HuH-7.5 (cell line): ENCODE measurements at places on chromosomes 2 and 18.

GRCh38 chr2:98880266-98881152 lies 55.5 kb downstream of the CRACDL start:
- no peak for DNase-seq

GRCh38 chr18:23450022-23450421 lies 3.1 kb upstream of the RIOK3 start:
- no peak for DNase-seq

DNA sequence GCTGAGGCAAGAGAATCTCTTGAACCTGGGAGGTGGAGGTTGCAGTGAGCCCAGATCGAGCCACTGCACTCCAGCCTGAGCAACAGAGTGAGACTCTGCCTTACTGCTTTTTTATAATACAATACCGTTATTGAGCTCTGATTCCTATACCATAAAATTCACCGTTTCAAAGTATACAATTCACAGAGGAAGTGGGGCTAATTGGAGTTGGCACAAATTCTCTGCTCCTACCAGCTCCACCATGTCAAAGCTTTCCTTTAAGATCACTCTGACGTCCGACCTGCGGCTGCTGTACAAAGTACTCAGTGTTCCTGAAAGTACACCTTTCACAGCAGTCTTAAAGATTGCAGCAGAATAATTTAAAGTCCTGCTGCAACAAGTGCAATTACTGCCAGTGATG lies 29.6 kb upstream of the CYBRD1 start:
- DNase-seq, result no peak

DNA sequence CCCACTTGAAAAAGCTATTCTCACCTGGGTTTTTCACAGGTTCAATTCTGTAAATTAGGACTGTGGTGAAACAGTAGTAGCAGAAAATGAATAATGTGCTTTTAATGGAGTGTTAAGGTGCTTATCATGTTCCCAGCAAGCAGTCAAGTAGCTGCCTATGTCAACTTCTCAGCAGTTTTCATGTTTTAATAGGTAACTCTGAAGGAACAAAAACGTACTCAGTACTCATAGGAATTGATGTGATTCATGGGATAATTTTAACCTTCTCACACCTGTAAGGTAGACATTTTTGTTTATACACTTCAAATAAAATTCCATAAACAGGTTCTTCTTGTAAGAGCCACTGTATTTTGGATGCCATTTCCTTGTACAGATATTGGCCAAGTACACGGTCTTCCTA lies 801.6 kb downstream of the MBD2 start:
- DNase-seq, result no peak

- no peak for DNase-seq
These were observed 95.6 kb upstream of the LHCGR start for GRCh38 chr2:48851161-48851560.

DNA sequence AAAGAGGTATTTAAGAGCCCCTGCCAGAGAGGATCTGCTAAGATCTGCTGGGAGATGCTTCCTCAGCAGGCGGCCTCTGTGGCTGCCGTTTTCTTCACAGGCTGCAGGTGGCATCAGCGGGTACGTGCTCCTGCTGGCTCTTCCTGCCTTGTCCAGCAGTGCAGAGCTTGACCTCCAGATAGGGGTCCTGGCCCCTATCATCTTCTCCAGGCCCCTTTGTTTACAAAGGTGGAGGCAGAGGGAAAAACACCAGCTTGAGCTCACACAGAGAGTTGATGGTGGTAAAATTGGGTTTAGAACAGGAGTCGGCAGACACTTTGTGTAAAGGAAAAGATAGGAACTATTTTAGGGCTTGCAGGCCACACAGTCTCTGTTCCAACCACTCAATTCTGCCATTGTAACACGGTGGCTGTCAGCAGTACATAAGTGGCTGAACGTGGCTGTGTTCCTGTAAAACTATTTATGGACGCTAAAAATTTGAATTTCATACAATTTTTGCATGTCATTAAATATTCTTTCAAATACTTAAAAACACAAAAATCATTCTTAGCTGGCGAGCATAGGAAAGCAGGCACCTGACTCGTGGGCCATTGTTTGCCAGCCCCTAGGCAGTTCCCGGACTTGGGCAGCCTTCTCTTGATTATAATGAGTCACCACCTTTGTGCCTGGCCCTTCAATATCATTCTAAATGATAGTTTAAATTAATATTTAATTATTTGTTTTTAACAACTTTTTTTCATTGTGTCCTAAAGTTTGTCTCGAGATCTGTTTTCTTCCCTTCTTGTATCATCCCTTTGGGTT lies 98.2 kb upstream of the B3GNT7 start:
- peak; percentile 82 for DNase-seq

- DNase-seq, result no peak
These were observed 88.2 kb downstream of the MTCL1 start for GRCh38 chr18:8793445-8794155.

GRCh38 chr18:45106331-45106774 lies 425.7 kb downstream of the SETBP1 start:
- DNase-seq, result no peak

DNA sequence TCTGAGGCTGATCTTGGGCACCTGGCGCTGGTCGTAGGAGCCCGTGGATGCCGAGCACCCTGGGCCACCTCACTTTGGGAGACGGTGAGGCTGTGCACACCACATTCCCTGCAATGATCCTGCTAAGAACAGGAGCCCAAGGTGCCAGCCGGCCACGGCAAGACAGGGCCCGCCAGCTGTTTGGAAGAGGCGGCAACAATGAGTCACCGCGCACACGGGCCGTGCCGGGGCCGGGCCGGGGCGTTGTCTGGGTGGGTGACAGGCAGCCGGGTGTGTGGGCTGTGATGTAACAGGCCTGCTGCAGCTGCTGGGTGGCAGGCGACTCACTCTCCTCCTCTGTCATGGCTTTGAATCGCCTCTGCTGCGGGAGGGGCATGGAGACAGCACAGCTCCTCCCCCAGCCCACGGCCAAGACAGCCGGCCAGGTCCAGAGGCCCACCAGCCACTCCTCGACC lies 49.7 kb upstream of the ODC1 start:
- DNase-seq, result peak; percentile 62

DNA sequence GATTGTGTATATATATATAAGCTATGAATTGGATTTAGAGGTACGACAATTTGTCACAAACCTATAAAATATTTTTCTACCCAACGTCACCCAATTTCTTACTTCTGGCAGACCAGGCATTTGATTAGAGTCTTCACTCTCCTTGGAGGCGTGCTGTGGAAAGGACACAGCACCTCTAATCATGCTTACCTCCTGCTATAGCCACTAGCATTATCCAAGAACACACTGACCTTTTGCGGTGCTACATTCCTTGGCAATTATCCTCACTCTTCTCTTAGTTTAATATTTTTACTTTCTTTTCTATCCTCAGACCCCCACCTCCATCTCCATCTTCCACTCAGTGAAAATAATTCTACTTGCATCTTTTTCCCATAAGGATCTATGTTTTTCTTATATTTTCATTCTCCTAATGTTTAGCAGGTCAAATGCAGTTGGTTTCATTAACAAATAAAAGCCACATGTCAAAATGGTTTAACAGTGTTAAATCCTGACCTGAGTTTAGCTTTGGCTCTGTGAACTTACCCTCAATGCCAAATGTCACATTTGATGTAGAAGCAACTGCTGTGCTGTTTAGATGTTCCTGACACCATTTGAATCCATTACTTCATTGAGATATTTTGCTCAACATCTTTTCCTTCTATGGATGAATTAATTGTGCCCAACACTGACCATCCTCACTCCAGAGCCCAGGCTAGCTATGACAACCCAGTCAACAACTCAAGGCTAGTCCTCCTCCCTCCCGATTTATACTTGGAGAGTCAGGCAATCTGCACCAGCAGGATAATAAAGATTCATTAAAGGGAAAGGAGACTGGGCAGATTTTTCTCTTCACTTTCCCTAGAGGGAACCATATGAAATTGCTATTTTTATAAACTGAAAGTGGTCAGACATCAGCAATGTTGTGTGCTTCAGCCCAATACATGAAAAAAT lies 240.5 kb downstream of the MREG start:
- DNase-seq, result no peak

DNA sequence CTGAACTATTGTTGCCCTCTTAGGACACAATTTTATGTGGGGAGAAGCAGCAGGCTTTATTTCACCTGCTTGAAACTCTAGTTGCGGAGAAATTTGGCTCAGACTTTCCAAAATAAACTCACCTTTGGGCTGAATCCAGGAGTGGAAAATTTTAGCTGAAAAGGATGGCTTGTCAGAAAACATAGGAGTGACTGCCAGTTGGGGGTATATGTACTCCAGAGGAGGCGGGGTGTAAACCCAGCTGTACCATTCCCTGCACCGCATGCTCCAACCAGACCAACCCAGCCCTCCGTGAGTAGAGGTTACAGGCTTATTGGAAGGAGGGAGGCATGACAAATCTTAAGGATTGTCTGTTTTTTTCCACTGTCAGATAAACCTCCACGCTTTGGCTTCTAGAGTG lies 53.8 kb downstream of the PRKCE start:
- no peak for DNase-seq

DNA sequence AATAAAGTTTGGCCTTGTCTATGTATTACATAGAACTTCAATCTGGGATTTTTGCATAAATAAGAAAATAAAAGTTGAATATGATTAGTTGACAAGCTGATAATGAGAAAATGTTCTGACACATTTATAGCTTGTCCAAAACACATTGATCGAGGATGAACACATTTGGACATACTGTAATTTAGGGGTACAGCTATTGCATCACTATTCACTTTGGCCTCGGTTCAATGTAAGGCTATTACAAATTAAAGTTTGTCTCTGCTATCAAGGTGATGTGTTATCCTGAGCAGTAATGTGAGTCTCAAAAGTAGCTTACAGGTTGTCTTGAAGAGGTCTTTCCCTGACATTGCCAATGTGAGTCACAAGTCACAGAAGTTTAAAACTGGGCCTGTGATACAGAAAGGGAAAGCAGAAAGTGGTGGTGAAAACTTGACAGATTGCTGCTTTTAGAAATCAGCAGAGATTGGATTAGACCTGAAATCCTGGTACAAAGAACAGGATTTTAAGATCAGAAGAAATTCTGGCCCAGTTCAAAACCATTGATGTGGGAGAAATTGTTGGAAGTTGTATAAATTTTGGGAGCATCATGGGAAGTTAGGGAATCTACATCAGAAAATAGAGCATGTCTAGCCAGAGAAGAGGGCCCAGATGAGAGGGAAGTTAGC lies 674.1 kb downstream of the NYAP2 start:
- no peak for DNase-seq

DNA sequence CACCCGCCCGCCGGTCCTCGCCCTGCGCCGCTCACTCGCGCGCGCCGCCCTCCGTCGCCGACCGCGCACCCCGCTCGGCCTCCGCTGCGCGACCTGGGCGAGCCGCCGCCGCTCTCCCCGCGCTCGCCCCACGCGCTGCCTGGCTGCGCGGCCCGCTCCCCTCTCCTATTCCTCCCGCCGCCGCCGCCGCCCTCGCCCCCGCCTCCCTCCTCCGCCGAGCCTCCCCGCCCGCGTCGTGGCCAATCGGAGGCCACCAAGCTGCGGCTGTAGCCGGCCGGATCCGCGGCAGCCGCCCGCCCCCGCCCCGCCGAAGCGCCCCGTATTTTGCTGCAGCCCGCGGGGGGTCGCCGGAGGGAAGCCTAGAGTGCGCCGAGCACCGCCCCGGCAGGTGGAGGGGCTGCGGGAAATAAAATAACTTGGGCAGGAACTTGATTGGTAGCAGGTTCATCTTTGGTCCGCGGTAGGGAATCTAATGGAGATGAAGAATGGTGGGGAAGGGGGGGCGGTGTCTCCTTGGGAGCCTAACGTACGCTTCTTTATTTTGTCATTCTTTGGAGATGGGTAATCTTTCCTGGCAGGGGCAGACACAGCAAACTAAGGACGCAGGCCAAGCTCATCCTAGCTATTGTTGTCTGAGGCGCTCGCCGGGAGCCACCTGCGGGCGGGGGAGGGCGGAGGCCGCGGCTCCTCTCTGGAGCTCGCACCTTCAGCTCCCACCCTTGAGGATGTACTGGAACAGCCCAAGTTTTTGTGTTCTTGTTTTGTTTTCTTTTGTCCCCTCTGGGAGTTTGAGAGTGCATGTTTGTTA lies 1.1 kb upstream of the CDH2 start:
- peak; percentile 71 for DNase-seq

- no peak for DNase-seq
These were observed 484 bp downstream of the AFF3 start for GRCh38 chr2:100141906-100142305.

GRCh38 chr2:118148809-118149208 lies 60.5 kb downstream of the INSIG2 start:
- no peak for DNase-seq

DNA sequence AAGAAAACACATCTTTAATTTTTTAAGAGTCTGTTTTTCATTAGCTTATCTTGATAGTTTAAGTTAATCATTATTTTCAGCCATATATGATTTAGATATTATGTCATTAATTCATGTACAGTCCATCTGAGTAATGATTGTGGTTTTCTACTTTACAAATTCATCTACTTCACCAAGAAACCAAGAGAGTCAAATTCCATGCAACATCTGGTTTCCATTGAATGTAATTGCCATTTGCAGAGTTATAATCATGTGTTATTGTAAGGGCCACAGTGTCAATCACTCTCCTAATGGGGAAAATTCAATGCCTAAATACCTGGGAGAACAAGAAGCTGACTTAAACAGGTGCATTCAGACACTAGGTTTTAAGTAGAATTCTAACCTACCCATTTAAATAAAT lies 217.2 kb upstream of the OSR1 start:
- DNase-seq, result no peak

GRCh38 chr2:23283-23682 lies 23.0 kb downstream of the FAM110C start:
- DNase-seq, result no peak

DNA sequence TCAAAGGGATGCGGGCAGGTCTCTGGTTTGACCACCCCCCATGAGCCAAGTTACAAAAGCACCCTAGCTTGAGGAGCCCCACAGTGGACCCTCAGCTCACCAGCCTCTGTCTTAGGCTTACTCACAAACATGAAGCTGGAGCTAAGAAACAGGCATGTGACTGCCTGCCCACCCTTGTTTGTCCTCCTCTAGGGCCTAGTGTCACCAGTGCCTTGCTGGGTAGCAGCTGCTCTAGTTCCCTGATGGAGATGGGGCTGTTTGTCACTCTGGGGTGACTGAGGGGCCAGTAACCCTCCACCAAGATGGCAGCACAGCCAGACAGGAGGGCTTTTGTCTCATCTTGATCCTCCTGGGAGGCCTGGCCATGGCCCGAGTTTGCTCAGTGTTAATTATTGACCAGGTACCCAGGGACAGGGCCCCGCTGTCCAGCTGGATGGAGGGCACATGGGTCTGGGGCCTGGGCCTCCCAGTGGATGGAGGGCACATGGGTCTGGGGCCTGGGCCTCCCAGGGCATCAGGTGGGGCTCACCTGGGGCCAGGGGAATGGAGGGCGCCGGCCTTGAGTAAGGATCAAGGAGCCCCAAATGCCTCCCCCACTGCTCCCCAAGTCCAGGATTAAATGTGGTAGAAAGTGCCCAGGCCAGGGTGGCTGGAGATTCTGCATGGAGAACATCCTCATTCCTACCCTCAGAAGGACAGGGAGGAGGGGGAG lies 185.9 kb upstream of the HAAO start:
- peak; percentile 54 for DNase-seq

GRCh38 chr18:59861963-59862819 lies 37.6 kb upstream of the PMAIP1 start:
- DNase-seq, result no peak
